Transverse colon (tissue), 4 donors: ENCODE measurements at places on chromosomes 5 and 9. TPM values are rescaled to one million over a fixed set of nuclear protein-coding genes. Genes with fewer than 3 reads are reported as not detected.
A peak's percentile ranks its signal among the peaks of the same experiment; 100 is the strongest.

Gene OTP
- total RNA-seq: not detected

DNA sequence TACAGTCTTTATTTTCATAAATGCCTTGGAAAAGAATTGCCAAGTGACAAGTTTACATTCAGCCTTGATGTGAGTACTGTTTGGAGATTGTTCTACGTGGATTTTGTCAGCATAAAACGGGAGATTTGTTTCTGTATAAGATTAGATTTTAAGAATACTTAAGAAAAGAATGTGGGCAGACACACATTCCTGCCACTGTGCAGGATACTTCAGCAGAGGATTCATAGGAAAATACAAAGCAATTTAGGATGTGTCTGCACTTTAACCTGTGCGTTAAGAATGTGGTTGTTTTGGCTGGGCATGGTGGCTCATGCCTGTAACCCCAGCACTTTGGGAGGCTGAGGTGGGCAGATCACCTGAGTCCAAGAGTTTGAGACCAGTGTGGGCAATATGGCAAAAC is 37.2 kb downstream of the GPR107 start:
- H3K36me3 ChIP-seq: no peaks in the 10 kb centered on the region
- no peak for DNase-seq
- no peak overlapping the region for H3K27ac ChIP-seq
- no peaks in the 10 kb centered on the region for H3K4me1 ChIP-seq

DNA sequence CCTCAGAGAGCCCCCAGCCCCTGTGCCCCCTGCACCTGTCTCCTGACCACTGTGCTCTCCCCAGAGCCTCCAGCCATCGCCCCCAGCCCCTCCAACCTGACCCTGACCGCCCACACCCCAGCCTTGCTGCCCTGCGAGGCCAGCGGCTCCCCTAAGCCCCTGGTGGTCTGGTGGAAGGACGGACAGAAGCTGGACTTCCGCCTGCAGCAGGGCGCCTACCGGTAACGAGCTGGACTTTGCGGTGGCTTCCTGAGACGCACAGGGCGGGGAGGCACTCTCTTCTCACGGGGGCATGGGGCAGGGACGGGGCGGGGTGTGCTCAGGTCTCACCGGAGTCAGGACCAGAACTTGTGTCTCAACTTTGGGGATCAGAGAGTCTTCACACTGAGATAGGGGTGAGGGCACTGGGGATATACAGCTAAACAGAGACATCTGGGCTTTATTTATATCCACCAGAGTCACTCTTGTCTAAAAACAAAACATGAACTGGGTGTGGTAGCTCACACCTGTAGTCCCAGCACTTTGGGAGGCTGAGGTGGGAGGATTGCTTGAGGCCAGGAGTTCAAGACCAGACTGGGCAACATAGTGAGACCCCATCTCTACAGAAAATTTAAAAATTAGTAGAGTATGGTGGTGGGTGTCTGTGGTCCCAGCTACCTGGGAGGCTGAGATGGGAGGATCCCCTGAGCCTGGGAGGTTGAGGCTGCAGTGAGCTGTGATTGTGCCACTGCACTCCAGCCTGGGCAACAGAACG is 46.1 kb upstream of the ASS1 start:
- H3K4me3 ChIP-seq: no peak overlapping the region
- H3K36me3 ChIP-seq: no peaks in the 10 kb centered on the region
- H3K27ac ChIP-seq: no peak overlapping the region
- H3K27me3 ChIP-seq: no peaks in the 10 kb centered on the region
- no peaks in the 10 kb centered on the region for H3K4me1 ChIP-seq

- DNase-seq: no peak
- no peaks in the 10 kb centered on the region for H3K36me3 ChIP-seq
- no peaks in the 10 kb centered on the region for H3K4me1 ChIP-seq
- no peak overlapping the region for H3K27ac ChIP-seq
- H3K4me3 ChIP-seq: no peak overlapping the region
Measured at GRCh38 chr5:169550227-169550626, 33.3 kb upstream of the SPDL1 start.

Gene CLPTM1L
- total RNA-seq: 98.0 TPM

Gene SUSD3
- total RNA-seq: not detected

DNA sequence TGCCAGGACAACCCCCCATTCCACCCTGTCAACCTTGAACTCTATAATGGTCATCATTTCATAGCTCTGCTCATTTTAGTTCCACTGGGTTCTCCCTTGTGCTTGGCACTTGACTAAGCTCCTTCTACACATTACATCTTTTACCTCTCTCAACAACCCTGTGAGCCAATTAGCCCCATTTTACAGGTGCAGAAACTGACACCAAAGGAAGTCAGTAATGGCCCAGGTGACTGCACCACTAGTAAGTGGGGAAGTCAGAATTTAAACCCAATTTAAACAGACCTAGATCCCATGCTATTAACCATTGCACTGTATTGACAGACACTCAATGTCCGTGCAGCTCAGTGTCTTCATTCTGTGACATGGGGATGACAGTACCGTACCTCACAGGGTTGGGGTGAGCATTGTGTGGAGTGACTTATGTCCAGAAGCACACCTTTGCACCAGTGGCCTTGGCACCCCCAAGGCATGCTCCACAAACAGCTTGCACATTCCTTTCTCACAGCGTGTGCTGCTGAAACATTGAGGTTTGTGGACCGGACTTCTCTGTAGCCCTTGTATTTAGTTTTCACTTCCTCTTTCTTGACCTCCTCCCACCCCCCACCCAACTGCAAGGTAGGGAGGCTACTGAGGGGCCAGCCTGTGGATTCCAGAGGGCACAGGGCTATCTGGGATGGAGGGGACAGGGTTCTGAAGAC is 23.1 kb downstream of the IRF1 start:
- peak; percentile 39 for DNase-seq
- no peaks in the 10 kb centered on the region for H3K27me3 ChIP-seq
- no peaks in the 10 kb centered on the region for H3K36me3 ChIP-seq
- peak overlapping the region; percentile 85 for H3K27ac ChIP-seq

Gene ARL14EPL
- not detected for total RNA-seq

Gene ZNF483
- total RNA-seq: 2.2 TPM

GRCh38 chr9:135772702-135773493 is 70.9 kb downstream of the KCNT1 start:
- H3K4me3 ChIP-seq: no peak overlapping the region
- peaks cover 5% of the 10 kb centered on the region for H3K27me3 ChIP-seq
- H3K27ac ChIP-seq: no peak overlapping the region
- DNase-seq: no peak

DNA sequence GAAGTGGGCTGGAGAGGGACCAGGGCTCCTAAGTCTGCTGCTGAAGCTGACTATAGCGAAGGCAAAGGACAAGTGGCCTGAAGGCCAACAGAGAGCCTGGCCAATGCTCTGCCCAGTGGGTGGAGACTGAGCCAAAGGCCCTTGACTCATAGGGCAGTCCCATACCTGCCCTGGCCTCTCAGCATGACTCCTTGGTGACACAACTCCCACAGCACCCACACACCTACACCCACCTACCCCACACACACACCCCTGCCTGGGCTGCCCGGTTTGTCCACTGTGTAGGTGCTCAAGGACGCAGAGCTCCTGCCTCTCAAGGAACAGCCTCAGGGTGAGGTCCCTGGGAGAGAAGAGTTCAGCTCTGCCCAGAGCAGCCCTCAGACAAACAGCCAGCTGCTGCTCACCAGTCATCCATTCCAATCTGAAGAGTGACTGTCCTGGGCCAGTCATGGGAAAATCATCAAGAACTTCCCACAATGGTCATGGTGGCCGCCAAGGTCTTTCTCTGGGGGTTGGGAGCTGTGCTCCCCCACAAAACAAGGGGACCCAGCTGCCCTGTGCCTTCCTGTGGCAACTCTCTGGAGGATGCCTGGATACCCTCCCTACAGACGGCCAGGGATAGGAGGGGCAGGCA is 5.0 kb downstream of the TNIP1 start:
- no peaks in the 10 kb centered on the region for H3K36me3 ChIP-seq
- H3K27ac ChIP-seq: peak overlapping the region; percentile 45
- no peak overlapping the region for H3K4me3 ChIP-seq
- H3K4me1 ChIP-seq: peaks cover 26% of the 10 kb centered on the region
- DNase-seq: peak; percentile 64

GRCh38 chr5:146789712-146790653 is 88.6 kb downstream of the PPP2R2B start:
- H3K27ac ChIP-seq: no peak overlapping the region
- H3K4me1 ChIP-seq: no peaks in the 10 kb centered on the region
- no peak overlapping the region for H3K4me3 ChIP-seq
- H3K27me3 ChIP-seq: no peaks in the 10 kb centered on the region
- no peak for DNase-seq

DNA sequence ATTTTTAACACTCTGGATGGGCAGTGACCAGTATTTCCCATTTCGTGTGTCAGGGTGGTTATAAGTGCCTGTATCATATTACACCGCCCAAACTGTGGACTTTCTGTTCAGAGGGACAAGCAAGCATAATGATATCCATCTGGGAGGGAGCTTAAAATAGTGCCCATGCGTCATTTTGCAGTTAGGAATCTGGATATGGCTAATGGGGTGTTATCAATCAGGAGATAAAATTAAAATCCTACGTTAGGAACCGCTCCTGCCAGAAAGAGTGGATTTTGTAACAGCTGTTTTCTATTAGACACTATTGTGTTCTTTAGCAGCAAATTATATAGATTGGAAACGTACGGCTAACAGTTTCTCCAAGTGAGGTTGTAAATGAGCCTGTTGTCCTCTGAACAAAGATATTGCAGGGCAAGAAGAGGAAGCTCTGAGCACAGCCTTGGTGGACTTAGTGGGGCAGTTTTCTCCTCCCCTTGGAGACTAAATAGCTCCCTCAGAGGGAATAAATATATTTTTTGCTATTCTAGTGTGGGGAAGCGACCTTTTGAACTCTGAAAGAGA is 160.4 kb downstream of the SPATA31D1 start:
- H3K27ac ChIP-seq: no peak overlapping the region
- no peaks in the 10 kb centered on the region for H3K4me1 ChIP-seq
- H3K36me3 ChIP-seq: no peaks in the 10 kb centered on the region

Gene LCN1
- not detected for total RNA-seq

GRCh38 chr5:172953776-172954675 is 5.2 kb upstream of the RPL26L1 start:
- H3K27ac ChIP-seq: no peak overlapping the region
- peaks cover 4% of the 10 kb centered on the region for H3K4me1 ChIP-seq
- no peaks in the 10 kb centered on the region for H3K36me3 ChIP-seq
- H3K4me3 ChIP-seq: no peak overlapping the region
- no peaks in the 10 kb centered on the region for H3K27me3 ChIP-seq

GRCh38 chr9:73149371-73150067 is 2.1 kb upstream of the ANXA1 start:
- H3K27me3 ChIP-seq: no peaks in the 10 kb centered on the region
- peak overlapping the region; percentile 60 for H3K27ac ChIP-seq
- H3K4me3 ChIP-seq: no peak overlapping the region
- no peaks in the 10 kb centered on the region for H3K36me3 ChIP-seq

- H3K4me3 ChIP-seq: no peak overlapping the region
- no peaks in the 10 kb centered on the region for H3K4me1 ChIP-seq
- H3K27ac ChIP-seq: no peak overlapping the region
- no peaks in the 10 kb centered on the region for H3K27me3 ChIP-seq
- DNase-seq: no peak
- H3K36me3 ChIP-seq: no peaks in the 10 kb centered on the region
Measured at GRCh38 chr5:147963948-147964693, 57.8 kb upstream of the C5orf46 start.

Gene ARHGEF37
- total RNA-seq: 27.5 TPM

GRCh38 chr5:179699616-179700237 is 960 bp downstream of the CANX start:
- peak; percentile 27 for DNase-seq
- H3K36me3 ChIP-seq: no peaks in the 10 kb centered on the region
- H3K4me3 ChIP-seq: peak overlapping the region; percentile 93
- H3K4me1 ChIP-seq: peaks cover 36% of the 10 kb centered on the region

Gene DMRT3
- total RNA-seq: not detected

DNA sequence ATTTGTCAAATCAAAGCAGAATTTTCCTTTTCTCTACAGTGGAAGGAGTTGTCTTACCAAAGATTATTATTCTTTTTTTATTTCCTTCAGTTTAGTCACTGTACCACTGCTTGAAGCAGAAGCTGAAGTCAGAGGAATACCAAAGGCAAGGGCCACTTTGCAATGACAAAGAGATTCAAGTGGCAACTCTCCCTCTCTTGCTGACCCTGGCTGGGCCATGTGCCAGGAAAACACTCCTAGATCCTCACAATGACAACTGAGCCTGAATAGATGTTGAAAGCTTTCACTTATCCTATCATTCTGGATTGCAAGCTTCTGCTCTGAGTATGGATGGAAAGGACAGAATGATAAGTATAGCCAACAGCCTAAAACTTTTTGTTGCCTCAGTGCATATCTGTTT is 618.3 kb downstream of the NR2F1-AS1 start:
- no peak overlapping the region for H3K4me3 ChIP-seq
- DNase-seq: no peak
- H3K4me1 ChIP-seq: no peaks in the 10 kb centered on the region

DNA sequence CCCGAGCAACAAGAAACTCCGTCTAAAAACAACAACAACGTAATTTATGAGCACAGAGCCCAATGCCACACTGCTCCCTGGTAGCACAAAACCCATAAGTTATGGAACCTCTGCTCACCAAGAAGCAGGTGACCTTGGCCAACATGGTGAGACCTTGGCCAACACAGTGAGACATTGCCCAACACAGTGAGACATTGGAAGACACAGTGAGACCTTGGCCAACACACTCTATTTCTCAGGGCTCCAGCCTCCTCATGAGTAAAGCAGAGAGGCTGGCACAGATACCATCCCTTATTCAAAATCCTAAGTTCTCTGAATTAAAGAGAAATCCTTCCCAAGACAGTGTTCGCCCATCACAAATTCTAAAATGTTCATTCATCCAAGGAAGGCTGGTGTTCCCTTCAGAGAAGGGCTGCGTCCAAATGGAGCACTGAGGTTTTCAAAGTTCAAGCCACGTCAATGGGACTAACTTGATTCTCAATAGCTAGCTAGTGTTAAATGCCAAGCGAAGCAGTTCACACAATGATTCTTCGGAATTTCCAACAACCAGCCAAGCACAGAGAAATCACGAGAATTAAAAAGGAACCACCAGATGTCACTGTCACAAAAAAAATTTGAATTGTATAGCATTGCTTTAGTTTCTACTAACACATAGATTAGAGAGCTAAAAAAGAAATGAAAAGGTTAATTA is 29.5 kb downstream of the TTC39B start:
- H3K27ac ChIP-seq: peak overlapping the region; percentile 72
- H3K4me1 ChIP-seq: peaks cover 28% of the 10 kb centered on the region
- no peaks in the 10 kb centered on the region for H3K27me3 ChIP-seq
- no peak overlapping the region for H3K4me3 ChIP-seq

DNA sequence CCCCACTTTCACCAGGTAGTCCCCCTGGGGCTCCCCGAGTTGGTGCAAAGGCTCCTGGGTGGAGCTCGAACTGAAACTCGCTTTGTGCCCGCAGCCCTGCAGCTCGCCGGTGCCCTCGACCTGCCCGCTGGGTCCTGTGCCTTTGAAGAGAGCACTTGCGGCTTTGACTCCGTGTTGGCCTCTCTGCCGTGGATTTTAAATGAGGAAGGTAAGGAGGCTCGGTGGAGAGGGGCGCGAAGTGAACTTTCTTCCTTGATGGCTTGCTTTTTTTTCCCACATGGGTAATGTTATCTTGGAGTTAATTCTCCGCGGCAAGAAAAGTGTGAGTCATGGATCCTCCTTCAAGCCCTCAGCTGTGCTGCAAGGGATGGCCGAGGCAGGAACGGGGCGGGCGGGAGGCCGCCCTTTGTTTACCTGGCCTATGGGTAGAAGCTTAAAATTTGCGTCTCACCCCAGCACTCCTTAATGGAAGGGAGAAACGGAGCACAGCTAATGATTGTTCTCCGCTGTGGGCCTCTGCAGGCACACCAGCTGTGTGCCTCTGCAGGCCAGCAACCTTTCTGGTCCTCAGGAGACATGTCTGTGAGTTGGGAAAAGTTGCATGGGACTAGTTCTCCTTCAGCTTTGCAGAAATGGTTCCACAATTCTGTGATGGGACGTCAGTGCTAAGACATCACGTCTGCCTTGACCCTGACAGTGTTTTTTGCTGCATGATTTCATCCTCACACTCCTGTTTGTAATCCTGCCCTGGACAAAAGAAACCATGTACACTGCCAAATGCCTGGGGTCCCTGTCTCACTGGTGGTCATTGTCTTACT is 1.1 kb downstream of the MAMDC2 start:
- no peaks in the 10 kb centered on the region for H3K36me3 ChIP-seq
- H3K4me3 ChIP-seq: peak overlapping the region; percentile 50
- DNase-seq: no peak
